ENCODE measurements at places on chromosomes 12 and 14.
A peak's percentile ranks its signal among the peaks of the same experiment; 100 is the strongest.

GRCh38 chr12:15863984-15864383 lies 18.2 kb upstream of the STRAP start:
- DNase-seq: no peak

DNA sequence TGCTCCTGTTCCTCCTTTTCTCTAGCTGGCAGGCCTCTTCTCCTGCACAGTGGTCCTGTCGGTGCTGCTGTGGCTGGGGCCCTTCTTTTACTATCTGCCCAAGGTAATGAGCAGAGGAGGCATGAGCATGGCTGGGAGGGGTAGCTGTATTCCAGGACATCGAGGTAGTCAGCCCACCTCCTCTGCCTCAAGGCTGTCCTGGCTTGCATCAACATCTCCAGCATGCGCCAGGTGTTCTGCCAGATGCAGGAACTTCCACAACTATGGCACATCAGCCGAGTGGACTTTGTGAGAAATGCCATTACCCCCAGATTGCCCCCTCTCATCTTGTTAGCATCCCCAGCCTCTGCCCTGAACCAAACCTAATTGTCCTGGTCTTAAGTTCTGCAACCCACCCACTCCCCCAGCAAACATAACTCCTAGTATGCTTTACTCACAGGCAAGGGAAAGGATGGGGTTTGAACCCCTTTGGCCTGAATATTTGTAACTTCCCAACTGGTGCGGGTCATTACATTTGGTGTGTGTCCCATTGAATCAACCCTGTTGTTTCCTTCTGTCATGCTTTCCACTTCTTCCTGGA lies 9.1 kb downstream of the B4GALNT1 start:
- no peak for DNase-seq

DNA sequence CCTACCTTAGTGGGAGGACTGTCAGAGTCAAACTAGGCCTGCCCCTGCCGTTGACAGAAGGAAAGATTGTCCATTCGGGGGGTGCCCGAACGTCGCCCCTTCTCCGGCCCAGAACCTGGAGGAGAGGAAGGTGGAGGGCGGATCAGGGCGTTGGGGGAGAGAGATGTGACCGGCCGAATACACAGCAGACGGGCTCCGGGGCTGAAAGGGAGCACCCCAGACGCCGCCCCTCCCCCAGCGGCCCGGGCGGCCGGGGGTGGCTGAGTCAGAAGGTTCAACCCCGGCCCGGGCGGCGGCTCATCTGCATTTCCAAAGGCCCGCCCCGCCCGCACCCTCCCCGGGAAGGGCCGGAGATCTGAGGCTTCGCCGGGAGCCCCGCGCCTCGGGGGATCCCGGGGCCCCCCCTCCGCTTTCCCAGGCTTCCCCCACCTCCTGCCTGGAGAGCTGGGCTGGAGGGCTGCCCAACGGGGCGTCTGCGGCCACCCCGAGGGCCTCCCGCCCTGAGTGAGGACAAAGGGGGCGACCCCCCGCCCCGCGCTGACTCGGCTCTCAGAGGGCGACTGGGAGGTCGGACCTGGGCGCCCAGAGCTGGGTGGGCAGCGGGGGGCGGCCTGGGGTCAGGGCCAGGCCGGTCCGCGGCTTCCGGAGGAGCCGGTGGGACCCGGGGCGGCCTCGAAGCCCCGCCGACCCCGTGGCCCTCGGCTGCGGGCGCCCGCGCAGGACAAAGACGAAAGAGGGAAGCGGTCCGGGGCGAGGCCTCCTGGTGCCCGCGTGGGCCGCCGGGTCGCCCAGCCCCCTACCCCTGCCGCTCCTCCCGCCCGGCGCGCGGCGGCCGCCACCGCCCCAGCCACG lies 3.7 kb upstream of the SETD1B start:
- peak; percentile 83 for DNase-seq

DNA sequence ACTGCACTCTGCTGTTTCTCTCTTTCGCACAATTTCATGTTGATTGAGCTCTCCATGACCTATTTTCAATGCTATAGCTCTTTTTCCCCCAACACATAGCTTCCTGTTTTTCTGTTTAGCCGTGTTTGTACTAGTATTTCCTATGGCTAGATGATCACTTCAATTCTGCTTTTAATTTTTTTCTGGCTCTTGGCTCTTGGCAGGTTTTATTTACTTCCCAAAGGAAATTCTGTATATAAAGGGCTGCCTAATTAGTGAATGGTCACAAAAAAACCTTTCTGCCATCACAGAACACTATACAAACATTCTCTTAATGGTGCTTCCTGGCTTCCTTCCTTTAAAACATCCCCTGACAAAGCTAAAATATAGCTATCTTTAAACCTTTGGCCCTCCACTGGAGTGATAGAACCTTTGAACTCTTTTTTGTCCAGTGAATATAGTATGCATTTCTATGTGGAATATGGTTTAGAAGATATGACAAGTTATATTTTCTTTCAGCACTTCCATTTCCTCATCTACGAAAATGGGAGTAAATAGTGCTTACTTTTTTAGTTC lies 88.2 kb downstream of the RASSF9 start:
- no peak for DNase-seq

DNA sequence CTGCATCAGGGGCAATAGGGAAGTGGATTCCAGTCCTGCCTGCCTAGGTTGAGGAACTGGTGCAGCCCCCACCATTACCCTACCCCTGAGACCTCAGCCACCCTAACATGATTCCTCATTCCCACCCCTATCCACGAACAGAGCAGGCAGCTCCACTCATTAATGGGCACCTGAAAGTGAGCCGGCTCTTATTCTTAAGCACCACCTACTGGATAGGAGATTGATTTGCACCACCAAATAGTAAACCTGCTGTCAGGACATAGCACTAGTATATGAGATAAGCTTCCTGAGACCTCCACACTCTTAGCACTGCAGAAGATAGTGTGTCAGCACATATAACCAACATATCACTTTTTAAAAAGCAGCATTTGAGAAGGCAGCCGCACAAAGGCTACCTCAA lies 573.2 kb downstream of the SOX5 start:
- no peak for DNase-seq

DNA sequence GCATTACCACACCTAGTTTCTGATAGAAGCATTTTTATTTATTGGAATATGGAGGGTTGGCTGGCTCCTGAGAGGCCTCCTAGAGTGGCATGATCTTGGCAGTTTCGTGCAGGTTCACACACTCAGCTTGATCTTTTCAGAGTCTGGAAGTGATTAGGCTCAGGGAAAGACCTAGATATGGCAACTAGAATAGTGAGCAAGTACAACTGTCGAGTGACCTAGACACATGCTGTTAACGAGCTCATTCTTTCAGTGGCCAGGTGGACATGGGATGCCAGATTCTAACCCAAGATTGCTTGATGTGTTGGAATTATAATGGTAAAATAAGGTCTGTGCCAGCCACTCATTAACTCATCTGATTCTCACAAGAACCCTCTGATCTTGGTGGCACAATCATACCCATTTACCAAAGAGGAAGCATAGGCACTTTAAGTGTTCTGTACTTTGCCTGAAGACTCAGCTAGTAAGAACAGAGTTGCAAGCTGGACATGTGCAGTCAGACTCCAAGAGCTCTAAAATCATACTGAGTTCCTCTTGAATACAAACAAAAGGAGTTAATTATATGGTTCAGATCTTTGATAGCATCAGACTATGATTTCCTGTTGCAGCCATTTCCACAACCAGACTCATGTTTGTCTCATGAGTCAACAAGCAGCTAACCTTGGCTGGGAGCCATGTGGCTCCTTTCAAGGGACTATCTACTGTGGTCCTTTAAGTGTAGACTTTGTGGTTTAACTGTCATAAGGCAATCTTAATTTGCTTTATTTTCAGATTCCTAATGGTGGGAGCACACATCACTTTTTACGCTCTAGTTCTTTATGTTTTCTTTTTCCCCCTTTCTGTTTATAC lies 144.2 kb downstream of the PLEKHA5 start:
- DNase-seq: peak; percentile 35

GRCh38 chr12:101551362-101552114 lies 43.2 kb upstream of the MYBPC1 start:
- no peak for DNase-seq

- DNase-seq: no peak
Measured at GRCh38 chr12:64583771-64584421, 26.4 kb upstream of the RASSF3 start.

GRCh38 chr14:93744176-93744575 lies 44.1 kb downstream of the PRIMA1 start:
- DNase-seq: no peak

GRCh38 chr14:56846970-56847930 lies 37.0 kb upstream of the OTX2 start:
- DNase-seq: no peak

GRCh38 chr14:99790201-99790977 lies 2.8 kb upstream of the EML1 start:
- DNase-seq: no peak

DNA sequence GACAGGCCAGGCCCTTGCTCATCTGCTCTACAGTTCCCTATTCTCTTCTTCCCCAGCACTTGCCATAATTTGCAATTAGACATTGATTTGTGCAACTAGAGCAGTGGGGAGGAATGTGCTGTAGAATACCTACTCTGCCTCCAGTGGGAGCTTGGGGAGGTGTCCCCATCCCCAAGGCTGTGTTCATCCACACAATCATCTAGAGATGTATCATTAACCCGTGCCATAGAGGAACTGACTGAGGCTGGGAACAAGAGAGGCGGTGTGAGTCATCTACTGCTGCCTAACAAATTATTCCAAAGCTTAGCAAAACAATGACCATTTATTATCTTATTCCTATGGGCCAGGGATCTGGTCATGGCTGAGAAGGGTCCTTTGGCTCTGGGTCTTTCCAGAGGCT lies 5.1 kb upstream of the OTUB2 start:
- DNase-seq: no peak

DNA sequence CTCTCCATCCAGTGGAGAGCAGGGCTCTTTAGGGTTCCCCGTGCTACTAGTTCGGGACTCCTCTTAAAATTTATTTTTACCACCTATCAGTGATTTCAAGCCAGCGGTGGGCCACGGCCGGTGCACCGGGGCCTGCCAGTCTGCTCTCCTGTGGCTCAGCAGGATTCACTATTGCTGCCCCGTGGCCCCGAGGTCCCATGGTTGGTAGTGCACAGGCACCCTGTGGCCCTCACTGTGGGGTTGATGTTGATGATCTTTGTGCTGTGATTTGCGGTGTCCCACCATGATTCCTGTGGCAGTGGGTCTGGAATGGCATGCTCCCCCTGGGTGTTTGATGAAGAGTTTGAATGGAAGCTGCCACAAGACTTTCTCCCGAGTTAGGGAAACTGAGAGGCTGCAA lies 12.6 kb upstream of the MEG3 start:
- DNase-seq: no peak

DNA sequence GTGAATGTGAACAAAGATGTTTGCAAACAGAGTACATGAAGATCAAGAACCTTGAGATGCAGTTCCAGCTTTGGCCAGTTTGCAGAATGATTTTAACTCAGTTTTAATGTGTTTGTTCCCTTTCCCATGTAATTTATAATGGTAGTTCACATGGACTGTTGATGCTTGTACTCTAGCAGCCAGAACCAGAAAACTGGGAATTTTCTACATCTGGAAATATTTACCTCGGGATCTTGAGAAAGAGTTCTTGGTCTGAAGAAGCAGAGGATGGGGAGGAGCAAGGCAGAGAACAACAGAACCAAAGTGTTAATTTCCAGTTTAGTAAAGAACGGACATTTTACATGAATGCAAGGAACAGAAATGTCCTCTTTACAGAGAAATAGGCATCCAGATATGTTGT lies 37.0 kb upstream of the PMCH start:
- DNase-seq: no peak

GRCh38 chr12:43038991-43039390 lies 449.4 kb upstream of the PRICKLE1 start:
- DNase-seq: no peak

DNA sequence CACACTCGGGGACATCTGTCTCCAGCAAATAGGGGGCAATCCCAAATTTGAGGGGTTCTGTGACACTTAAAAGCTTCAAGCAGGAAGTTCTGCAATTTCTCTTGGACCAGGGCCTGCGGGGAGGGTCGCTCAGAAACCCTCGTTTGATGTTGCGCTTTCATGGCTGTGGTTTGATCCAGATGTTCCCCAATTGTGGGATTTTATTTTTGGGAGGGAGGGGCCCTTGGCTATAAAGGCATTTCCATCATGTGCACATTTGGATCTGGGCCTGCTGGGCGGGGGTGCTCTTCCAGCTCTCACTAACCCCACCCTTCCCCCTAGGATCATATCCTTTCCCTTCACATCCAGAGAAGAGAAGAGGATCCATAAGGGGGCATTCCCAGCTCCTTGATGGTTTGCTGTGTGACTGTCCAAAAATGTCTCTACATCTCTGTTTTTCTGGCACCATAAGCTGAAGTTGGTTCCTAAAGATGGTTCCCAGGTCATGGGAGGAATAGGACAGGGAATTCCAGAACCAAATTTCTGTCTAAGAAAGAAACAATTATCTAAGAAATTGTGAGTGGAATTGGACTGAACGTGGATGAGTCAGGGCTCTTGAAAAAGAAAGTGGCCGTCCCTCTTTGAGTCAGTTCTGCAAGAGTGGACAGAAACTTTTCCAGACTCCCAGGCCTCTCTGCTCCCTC lies 47.2 kb downstream of the SMUG1 start:
- no peak for DNase-seq

GRCh38 chr14:22210906-22211305 lies 378.1 kb downstream of the DAD1 start:
- no peak for DNase-seq

- no peak for DNase-seq
Measured at GRCh38 chr12:27001663-27002062, 12.5 kb downstream of the TM7SF3 start.

GRCh38 chr12:112514926-112515642 lies 96.3 kb downstream of the PTPN11 start:
- DNase-seq: no peak

GRCh38 chr12:93591137-93591868 lies 18.8 kb downstream of the SOCS2 start:
- DNase-seq: peak; percentile 22

Data from stimulated activated CD4-positive, alpha-beta T cell treated with anti-CD3 and anti-CD28 coated beads, Interleukin-4, amount 100 ng/mL, for 24 hours (primary cell).